Globus pallidus (tissue), 1 donor: ENCODE measurements at places on chromosomes 2 and 18.

- DNase-seq: no peak
Observed at GRCh38 chr2:72033636-72034035, 114.0 kb downstream of the CYP26B1 start.

DNA sequence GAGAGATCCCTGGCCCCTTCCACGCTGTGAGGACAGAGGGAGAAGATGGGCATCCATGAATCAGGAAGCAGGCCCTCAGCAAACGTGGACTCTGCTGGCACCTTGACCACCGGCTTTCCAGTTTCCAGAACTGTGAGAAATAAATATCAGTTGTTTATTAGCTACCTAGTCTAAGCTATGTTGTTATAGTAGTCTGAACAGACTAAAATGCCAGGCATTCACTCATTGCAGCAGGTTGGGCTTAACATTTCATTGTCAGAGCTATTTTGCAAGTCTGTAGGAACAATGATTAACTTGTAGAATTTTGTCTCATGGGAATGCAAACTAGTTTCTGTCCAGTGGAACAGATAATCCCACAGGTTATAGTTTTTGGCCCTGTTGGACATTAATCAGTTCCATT is 24.8 kb upstream of the TBC1D8 start:
- no peak for DNase-seq

DNA sequence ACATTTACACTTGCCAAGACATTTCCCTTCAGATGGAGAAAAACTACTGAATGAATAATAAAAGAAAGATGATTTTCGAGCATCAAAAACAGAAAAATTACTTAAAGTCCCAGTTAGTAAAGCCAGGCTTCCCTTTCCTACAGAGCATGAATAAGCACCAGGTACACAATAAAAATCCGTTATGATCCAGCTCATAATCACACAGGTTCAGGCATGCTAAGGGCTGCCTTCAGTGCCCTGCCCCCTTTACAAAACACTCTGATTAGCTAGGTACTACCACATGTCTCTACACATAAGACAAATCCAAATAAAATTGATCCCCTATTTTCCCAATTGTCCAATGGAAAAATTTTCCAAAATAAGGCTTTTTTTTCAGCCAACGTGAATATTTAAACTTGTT is 413.2 kb upstream of the LRATD1 start:
- no peak for DNase-seq

DNA sequence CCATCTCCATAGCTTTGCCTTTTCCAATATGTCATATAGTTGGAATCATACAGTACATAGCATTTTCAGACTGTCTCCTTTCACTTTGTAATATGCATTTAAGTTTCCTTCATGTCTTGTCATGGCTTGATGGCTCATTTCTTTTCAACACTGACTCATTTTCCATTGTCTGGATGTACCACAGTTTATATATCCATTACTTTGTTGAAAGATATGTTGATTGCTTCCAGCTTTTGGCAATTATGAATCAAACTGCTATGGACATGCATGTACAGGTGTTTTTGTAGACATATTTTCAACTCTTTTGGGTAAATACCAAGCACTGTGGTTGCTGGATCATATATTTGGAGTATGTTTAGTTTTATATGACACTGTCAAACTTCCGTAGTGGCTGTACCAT is 26.3 kb downstream of the ACSL3 start:
- DNase-seq: no peak
